ENCODE measurements at places on chromosomes 1 and 21.

GRCh38 chr21:45541221-45542039, 810 bp downstream of the SLC19A1 start:
- DNase-seq: peak; percentile 71

DNA sequence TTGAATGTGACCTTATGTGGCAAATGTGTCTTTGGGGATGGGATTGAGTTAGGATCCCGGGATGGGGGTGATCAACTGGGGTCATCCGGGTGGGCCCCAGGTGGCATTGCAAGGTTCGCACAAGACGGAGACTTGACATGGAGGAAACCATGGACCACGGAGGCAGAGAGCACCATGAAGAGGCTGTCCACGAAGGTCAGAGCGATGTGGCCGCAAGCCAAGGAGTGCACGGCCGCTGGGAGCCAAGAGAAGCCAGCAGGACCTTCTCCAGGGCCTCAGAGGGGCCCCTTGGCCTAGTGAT, 22.3 kb upstream of the COL18A1 start:
- DNase-seq: peak; percentile 9

- no peak for DNase-seq
Measured at GRCh38 chr1:111967886-111968285, 21.6 kb downstream of the KCND3 start.

DNA sequence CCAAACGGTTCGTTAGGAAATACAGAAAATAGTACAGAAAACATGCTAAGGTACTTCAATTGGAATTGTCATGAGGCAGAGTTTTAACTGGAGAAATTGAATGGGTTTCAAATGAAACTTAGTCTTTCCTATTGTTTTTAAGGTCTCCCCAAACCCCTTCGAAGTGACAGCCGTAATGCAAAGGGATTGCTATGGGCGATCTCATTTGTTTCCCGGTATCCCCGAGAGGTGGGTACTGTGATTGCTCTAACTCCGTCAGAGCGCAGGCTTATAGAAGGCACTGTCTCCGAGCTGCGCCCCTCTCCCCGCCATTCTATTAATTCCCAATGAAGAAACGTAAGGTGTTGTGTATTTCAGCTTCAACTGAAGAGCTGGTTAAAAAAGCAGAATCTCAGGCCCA, 22.0 kb upstream of the RNF187 start:
- no peak for DNase-seq

DNA sequence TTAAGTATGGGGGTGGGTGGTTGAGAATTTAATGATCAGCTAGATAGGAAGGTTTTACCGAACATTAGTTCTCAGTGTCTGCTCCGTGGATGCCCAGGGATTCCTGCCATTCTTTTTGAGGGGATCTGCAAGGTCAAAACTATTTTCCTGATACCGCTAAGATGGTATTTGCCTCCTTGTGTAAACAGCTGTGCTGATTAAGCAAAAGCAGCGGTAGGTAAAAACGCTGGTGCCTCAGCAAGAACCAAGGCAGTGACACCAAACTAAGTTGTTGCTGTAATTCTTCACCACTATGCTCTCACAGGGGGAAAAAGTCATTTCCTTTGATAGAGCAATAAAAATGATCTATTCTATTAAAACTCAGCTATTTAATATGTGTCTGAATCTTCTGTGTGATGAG, 229.0 kb downstream of the FMN2 start:
- DNase-seq: no peak

DNA sequence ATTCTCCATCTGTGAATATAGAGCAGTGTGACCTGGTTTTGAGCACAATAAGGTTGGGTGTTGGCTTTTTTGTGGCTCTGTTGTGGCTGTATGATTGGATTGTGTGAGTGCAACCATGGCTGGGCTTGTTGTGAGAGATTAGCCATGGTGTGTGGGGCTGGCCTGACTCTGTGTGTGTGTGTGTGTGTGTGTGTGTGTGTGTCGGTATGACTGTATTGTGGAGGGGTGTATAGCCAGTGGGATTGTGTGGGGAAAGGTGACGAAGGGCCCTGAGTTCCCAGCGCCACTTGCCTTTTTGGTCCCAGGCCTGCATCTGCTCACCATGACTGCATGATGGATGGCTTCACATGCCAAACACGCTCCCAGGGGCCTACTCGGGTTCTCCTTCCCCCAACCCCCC, 5.9 kb upstream of the SLC6A9 start:
- DNase-seq: no peak

GRCh38 chr1:233088613-233089012, 138.2 kb downstream of the NTPCR start:
- DNase-seq: no peak

DNA sequence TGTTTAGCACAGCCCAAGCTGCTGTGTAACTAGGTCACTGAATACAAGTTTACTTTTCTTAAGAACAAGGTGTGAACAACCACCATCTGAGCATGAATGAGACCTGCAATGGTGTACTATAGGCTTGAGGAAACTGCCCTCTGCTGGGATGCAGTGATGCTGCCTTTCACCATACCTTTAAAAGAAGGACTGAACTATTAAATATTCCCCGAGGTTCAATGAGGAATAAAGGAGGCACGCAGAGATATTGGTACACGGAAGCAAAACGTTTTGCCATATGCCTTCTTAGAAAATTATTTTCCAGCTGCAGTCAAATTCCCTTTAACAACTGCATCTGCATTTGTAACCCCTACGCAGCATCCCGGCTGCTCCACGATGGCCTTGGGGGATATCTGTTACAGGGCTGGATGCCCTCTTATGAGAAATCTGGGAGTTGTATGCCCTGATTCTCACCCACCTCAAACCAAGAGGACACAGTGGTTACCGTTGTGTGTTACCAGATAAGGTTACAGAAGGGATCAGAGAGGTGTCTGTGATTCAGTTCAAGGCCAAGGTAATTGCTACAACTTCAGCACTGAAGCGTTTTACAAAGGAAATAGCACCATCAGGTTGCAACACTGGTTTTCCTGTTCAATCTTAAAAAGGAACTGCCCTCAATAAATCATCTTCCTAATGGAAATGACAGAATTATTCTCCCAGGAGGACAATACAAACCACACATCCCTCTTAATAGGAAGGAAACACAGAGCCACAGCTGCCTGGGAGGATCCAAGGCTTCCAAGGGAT, 470.5 kb downstream of the LTN1 start:
- no peak for DNase-seq

DNA sequence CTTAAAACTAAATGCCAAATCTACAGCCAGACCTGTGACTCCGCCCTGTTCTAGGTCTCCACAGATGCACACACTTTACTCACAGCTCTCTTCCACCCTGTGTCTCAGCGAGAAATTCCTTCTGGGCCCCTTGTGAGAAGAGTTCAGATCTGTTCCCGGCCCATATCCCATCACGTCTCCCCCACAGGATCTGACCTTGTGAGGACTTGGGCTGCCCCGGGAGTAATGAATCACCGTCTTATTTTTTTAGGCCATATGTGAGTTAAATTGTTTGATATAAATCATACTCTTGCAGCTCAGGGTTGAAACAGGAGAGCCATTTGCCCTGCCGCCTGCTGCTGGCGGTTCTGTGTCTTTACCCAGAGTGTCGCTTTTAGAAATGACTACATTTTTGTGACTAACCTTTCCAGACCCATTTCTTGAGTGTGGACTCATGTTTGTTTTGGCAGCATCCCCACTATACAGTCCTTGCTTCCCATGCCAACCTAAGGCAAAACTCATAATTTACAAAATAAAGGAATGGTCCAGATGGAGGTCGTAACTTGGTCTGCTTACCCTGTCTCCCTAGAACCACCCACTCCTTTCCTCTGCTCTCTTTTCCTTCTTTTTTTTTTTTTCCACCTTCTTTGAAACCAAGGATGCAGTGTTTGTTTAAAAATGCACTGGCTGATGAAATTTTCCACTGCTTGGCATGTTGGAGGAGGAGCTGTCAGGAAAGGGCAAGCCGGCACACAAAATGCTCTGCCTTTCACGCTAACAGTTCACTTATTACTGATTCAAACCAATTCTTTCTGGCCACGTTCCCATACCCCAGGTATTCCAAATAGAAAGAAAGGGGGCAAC, 98.0 kb upstream of the C1orf105 start:
- DNase-seq: peak; percentile 54

- DNase-seq: no peak
Measured at GRCh38 chr1:212507369-212507768, 74.6 kb downstream of the NENF start.

GRCh38 chr1:7643530-7643929, 127.6 kb upstream of the VAMP3 start:
- no peak for DNase-seq

DNA sequence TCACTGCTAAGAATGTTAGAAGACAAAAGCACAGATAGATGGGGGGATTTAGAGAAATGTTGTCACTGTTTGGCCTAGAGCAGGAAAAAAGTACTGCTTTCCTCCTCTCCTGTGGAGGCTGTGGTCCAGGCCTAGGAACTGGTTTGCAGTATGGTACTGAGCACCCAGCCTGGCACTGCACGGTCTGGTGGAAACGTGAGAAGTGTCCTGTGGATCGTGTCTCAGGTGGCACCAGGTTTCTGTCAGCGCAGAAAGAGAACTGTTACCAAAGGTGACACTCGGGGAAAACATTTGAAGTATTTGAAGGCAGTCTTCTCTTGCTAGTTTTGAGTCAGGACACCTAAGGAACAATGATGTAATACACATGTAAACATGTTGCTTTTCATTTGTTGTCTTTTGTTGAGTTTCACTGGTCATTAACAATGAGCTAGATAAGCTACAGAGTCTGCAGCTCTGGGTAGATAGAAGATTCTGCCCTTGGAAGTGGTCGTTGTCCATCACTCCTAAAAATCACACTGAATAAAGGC, 63.0 kb downstream of the B3GALNT2 start:
- DNase-seq: no peak

DNA sequence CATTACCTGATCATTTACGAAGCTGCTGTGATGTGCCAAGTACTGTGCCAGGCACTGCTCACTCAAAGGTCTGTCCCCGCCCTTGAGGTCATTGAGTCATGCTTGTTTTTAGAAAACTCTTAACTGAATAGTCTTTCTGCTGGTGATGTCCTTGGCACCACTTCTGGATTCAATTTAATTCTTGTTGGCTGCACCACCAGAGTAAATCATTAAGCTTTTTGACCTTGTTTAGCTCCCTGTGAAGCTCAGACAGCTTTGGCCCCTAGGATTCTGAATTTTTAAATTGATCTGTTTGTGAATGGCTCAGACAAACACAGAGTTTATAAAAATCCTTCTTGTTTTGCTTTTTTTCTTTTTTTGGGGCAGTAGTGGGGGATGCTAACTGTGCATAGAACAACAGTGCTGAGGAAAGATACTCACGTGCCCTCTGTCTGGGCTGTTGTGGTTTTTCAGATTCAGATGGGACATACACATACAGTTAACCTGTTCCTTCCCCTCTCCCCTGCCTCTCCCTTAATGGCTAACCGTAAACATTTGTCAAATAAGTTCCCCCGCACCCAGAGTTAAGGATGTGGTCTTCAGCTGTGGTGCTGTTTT, 67.6 kb downstream of the MTR start:
- no peak for DNase-seq
